M059J (cell line): ENCODE measurements at places on chromosomes 7 and 10. TPM values are rescaled to one million over a fixed set of nuclear protein-coding genes. Genes with fewer than 3 reads are reported as not detected.

ACSM6 gene
- not detected in 2 replicates for total RNA-seq

GIMAP1 gene
- total RNA-seq = 0.07 TPM in 1 of 2 replicates, not detected in the other

CPA2 gene
- total RNA-seq = 0.17 and 3.0 TPM in 2 replicates

TRPV5 gene
- total RNA-seq = not detected in 2 replicates

LIMK1 gene
- 55.1 and 105 TPM in 2 replicates for total RNA-seq

VAX1 gene
- total RNA-seq = not detected in 2 replicates

LZTS2 gene
- total RNA-seq = 25.8 and 61.5 TPM in 2 replicates

C10orf62 gene
- total RNA-seq = not detected in 2 replicates

AGMO gene
- not detected in 2 replicates for total RNA-seq

UTF1 gene
- total RNA-seq = not detected in 2 replicates

CDC14C gene
- total RNA-seq = 0.07 and 0.10 TPM in 2 replicates

MYL10 gene
- not detected in 2 replicates for total RNA-seq

FLNC gene
- total RNA-seq = 60.7 and 150 TPM in 2 replicates

MBL2 gene
- 0.02 TPM in 1 of 2 replicates, not detected in the other for total RNA-seq

GSAP gene
- total RNA-seq = 4.4 and 6.9 TPM in 2 replicates

MUC12 gene
- 1.4 and 4.5 TPM in 2 replicates for total RNA-seq

ZPBP gene
- not detected in 2 replicates for total RNA-seq

HECW1 gene
- 6.7 and 15.6 TPM in 2 replicates for total RNA-seq

UROS gene
- total RNA-seq = 73.3 and 100 TPM in 2 replicates

AUTS2 gene
- 1.9 and 6.9 TPM in 2 replicates for total RNA-seq

ARMC10 gene
- 56.9 and 57.2 TPM in 2 replicates for total RNA-seq

GRM3 gene
- total RNA-seq = not detected in 2 replicates

AMPH gene
- total RNA-seq = 1.9 and 3.1 TPM in 2 replicates

ZNF467 gene
- 0.96 TPM in 1 of 2 replicates, not detected in the other for total RNA-seq

UPK3BL2 gene
- total RNA-seq = 0.34 TPM in 1 of 2 replicates, not detected in the other

FAM25G gene
- total RNA-seq = not detected in 2 replicates

RBM17 gene
- 15.5 and 17.1 TPM in 2 replicates for total RNA-seq

MTERF1 gene
- 9.3 and 14.7 TPM in 2 replicates for total RNA-seq

MARCHF5 gene
- 12.9 and 23.9 TPM in 2 replicates for total RNA-seq

GARIN1A gene
- 0.02 and 0.07 TPM in 2 replicates for total RNA-seq

KIAA1549 gene
- total RNA-seq = 2.6 and 3.9 TPM in 2 replicates

EVX1 gene
- total RNA-seq = not detected in 2 replicates

COMTD1 gene
- total RNA-seq = 5.6 and 16.4 TPM in 2 replicates

PROSER2 gene
- 2.1 and 4.7 TPM in 2 replicates for total RNA-seq

PLEKHS1 gene
- total RNA-seq = 1.0 and 1.1 TPM in 2 replicates

ACTL6B gene
- not detected in 2 replicates for total RNA-seq

EFCAB10 gene
- total RNA-seq = 0.39 TPM in 1 of 2 replicates, not detected in the other

ERVW-1 gene
- 0.02 TPM in 1 of 2 replicates, not detected in the other for total RNA-seq

NUTM2B gene
- total RNA-seq = 0.10 and 0.32 TPM in 2 replicates

SAP25 gene
- not detected in 2 replicates for total RNA-seq

PTCD1 gene
- total RNA-seq = 5.0 and 5.1 TPM in 2 replicates

PAPOLB gene
- total RNA-seq = not detected in 2 replicates

CAMK2B gene
- 0.49 TPM in 1 of 2 replicates, not detected in the other for total RNA-seq

TFR2 gene
- 1.6 and 1.8 TPM in 2 replicates for total RNA-seq

TET1 gene
- total RNA-seq = 2.8 and 4.0 TPM in 2 replicates

HDAC9 gene
- total RNA-seq = 25.3 and 27.6 TPM in 2 replicates

RELN gene
- total RNA-seq = 1.0 and 1.6 TPM in 2 replicates

CXCL12 gene
- 0.81 and 0.96 TPM in 2 replicates for total RNA-seq

RPS24 gene
- 2,206 and 2,326 TPM in 2 replicates for total RNA-seq

MYH16 gene
- 0.05 and 0.34 TPM in 2 replicates for total RNA-seq

LIPK gene
- total RNA-seq = not detected in 2 replicates

OR13A1 gene
- 0.15 TPM in 1 of 2 replicates, not detected in the other for total RNA-seq

DMBT1 gene
- 0.52 and 0.84 TPM in 2 replicates for total RNA-seq

NPTX2 gene
- total RNA-seq = not detected in 2 replicates

SPDYE6 gene
- total RNA-seq = not detected in 2 replicates

CDHR1 gene
- total RNA-seq = not detected in 2 replicates
